GM12892 (cell line): ENCODE measurements at places on chromosomes 11 and 22.

GRCh38 chr11:126354631-126355323 lies 709 bp upstream of the ST3GAL4 start:
- no peak for DNase-seq

DNA sequence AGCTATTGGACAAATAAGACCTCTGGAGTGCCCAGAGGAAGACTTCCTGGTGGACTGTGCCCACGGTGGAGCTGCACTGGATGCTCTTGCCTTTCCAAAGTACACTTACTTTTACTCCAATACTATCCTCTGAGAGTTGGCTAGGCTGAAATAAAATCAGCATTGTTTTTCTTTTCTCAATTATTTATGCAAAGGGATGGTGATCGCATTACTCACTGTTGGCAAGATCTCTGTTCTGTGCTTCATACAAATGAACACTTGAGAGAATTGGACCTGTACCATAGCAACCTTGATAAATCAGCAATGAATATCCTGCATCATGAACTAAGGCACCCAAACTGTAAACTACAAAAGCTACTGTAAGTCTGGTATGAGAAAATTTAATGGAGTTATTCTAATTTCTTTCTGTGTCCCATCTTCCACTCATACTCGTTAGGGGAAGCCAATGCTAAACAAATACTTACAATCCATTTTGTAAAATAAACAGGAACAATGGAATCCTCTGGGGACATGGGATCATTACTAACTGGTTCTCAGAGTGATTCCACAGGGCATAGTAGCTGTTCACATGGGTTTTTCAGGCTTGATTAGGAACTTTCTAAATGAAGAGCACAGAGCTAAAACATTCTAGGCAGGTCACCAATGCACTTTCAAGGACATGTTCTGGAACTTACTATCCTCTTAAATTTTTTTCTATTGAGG lies 26.3 kb downstream of the NLRP14 start:
- no peak for DNase-seq

GRCh38 chr22:17920145-17920605 lies 104.2 kb downstream of the MICAL3 start:
- no peak for DNase-seq

- peak; percentile 31 for DNase-seq
These were observed 62.5 kb downstream of the FEZ1 start for GRCh38 chr11:125433454-125434121.

- DNase-seq = no peak
These were observed 98.8 kb downstream of the PKNOX2 start for GRCh38 chr11:125263268-125263790.
